ENCODE measurements at places on chromosomes 3 and 15.

- no peak for DNase-seq
Observed at GRCh38 chr3:189269365-189269764, 97.6 kb downstream of the TPRG1 start.

GRCh38 chr15:42619656-42620371, 44.4 kb downstream of the STARD9 start:
- DNase-seq = no peak

DNA sequence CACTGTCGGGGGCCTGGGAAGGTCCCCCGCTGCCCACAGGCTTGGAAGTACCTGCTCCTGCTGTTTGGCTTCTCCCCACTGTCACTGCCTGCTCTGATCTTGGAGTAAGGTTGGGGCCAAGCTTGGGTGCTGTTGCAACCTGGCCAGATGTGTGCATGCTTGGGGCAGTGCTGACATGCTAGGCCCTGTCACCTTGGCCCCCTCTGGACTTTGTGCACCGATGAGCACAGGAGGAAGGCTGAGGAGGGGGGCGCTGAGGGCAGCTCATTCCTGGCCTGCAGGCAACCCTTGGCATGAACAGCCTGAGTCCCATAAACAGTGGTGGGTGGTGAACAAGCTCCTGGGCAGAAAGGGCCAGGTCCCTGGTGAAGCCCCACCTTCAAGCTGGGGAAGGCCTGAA, 4.0 kb upstream of the XCR1 start:
- DNase-seq = no peak

GRCh38 chr15:78417754-78418630, 20.0 kb upstream of the IREB2 start:
- no peak for DNase-seq

DNA sequence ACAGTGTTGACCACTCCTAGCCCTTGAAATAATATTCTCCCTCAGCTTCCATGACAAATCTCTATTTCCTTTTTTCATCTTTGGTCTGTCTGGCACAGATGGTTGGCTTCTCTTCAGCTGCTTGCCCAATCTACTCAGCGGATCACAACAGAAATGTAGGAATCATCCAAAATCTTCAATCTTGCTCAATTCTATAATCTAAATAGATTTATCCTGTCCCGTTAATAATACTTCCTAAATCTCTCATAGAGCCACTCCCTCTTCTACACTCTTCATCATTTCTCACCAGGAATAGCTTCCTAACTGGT, 3.8 kb downstream of the PEAK1 start:
- no peak for DNase-seq

- no peak for DNase-seq
Observed at GRCh38 chr3:58025837-58026569, 17.8 kb downstream of the FLNB start.

GRCh38 chr15:100009372-100009771, 276.1 kb upstream of the LYSMD4 start:
- no peak for DNase-seq

- peak; percentile 2 for DNase-seq
Observed at GRCh38 chr3:87167628-87168456, 59.3 kb upstream of the CHMP2B start.

GRCh38 chr3:24793896-24794295, 299.2 kb upstream of the THRB start:
- no peak for DNase-seq

- no peak for DNase-seq
Observed at GRCh38 chr15:66962522-66962921, 102.9 kb upstream of the SMAD3 start.

DNA sequence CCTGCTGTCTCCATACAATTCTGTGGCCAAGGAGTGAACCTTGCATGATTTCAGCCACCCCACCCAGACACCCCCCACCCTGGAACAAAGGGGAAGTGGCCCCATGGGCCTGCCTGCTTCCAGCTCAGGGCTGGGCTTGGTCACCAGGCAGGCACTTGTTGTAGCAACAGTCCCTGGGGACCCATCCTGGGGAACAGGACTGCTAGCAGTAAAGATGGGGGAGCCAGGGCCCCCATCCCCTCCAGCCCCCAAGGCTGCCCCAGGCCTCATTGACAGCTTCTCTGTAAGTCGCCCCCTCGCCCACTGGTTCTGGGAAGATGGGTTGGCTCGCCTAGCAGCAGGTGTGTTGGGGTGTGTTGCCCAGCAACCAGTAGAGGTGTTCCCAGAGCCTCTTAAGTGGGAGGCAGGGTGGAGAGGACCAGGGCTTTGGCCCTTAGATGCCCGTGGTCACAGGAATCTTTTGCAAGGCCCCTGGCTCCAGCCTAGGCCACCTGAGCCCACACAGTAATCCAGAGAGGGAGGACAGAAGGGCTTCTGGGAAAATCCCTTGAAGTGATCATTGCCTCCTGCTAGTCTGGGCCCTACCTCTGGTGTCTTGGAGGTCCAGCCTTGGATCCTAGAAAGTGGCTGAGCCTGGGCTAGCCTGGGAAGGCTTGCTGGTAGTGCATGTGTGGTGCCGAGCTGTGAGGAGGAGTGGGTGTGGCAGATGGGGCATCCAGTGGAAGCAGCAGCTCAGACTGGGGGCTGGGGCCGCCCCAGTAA, 48.9 kb downstream of the CYP11A1 start:
- no peak for DNase-seq

Measured in stimulated activated CD4-positive, alpha-beta T cell treated with anti-CD3 and anti-CD28 coated beads, Interleukin-12 subunit alpha, Interleukin-12 subunit beta, amount 100 ng/mL, for 24 hours (primary cell).